ENCODE measurements at places on chromosomes 6 and 20.

- DNase-seq = no peak
Observed at GRCh38 chr6:15475872-15476271, 187.0 kb downstream of the DTNBP1 start.

DNA sequence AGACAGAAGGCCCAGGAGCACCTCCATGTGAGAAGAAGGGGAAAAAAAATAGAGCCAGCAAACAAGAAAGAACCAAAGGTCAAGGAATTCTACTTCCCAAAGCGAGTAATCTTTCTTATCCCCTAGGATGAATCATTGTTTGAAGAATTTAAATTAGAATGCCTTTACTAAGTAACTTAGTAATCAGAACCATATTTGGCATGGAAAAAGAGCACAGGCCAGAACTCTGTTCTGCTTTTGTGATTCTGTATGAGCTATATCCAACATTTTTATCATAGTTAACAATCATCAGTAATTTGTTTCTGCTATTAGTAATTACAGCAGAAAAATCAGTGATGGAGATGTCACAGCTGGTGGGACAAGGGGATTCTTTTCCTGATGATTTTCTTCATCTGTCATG, 228.8 kb upstream of the FAM83B start:
- DNase-seq = no peak

- no peak for DNase-seq
Observed at GRCh38 chr6:150075034-150075421, 6.1 kb upstream of the ULBP3 start.

- no peak for DNase-seq
Observed at GRCh38 chr6:166306378-166307081, 1.7 kb downstream of the PRR18 start.

- no peak for DNase-seq
Observed at GRCh38 chr20:24669701-24670100, 200.3 kb downstream of the SYNDIG1 start.

- DNase-seq = no peak
Observed at GRCh38 chr6:30317913-30318589, 8.7 kb upstream of the TRIM39 start.

DNA sequence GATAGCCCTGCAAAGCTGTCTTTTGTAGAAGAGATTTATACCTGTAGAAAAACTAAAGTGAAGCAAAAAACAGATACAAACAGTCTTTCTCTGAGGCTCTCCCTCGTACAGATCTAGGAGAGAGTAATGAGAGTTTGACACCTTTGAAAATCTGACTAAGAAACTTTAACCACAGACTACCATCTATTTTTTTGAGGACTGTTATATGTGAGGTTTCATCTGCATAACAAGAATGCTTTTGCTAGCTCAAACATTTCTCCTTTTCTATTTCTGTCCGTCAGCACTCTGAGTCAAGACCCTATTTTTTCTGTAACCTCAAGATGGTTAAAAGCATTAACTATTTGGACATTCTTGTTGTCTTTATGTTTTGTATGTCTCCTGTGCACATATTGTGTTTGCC, 193.0 kb downstream of the BTBD3 start:
- DNase-seq = no peak

DNA sequence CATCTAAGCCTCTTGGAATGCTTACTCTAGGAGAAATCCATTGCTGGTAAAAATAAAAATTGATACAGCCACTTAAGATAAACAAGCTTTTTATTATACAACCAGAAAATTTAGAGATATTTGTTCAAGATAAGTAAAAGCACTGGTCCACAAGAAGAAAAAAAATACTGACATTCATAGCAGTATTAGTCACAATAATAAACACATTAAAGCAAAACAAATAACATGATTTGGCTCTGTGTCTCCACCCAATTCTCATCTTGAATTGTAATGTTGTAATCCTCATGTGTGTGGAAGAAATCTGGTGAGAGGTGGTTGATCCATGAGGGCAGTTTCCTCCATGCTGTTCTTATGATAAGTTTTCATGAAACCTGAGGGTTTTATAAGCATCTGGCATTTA, 1093.5 kb upstream of the ADGRB3 start:
- no peak for DNase-seq

DNA sequence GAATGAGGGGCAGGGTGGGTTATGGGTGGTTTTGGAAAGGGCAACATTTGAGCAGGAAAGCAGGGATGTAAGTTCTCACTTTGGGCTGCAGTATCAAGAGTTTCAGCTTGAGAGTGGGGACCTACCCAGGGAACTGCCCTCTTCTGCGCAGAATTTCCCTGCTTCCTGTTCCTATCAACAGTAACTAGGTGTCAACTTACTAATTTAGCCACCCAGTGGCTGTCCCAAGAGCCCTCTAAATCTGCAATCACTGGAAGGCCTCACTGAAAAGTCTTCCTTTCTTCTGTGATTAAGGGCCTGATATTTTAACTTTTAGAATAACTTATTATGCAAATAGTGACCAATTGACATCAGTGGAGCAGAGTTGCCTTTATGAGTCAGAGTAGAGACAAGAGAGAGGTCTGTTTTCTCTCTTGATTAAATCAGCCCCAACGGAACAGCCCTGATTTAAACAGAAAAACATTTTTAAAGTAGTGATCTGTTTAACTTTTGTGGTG, 118.2 kb upstream of the RIPOR2 start:
- no peak for DNase-seq

- no peak for DNase-seq
Observed at GRCh38 chr20:33312583-33312982, 29.6 kb downstream of the BPIFB1 start.

DNA sequence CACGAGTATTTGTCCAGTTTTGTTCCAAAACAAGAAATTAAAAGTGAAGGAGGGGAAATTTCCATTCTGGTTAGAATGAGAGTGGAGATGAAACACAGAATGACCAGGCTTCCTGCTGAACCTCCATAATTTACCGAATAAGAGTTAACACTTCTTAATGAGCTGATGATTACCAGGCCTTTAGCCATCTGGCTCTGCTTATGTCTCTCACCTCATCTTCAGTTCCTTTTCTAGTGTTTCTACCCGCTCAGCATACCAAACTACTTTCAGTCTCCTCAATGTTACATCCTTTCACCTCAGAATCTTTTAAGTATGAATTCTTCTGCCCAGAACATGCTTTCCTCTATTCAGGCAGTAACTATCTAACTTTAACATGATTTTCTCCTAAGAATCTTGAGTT, 209.0 kb upstream of the RSPO3 start:
- no peak for DNase-seq

DNA sequence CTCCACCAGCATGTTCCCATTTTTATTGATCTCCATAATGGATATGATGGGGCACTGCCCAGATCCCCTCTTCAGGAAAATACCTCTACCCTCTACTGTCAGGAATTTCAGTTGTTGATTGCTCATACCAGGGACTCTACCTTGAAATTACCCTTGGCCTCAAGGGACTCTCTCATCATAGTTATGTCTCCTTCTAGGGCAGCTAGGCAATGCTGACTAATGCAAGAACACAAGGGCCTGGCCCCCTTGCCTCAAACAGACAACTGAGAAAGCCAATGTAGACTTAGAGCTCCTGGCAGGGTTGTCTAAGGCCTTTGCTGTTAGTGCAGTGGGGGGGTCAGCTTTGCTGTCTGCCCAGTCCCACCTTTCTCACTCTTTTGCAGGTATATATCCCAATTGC, 493.1 kb downstream of the BTBD3 start:
- DNase-seq = no peak

- no peak for DNase-seq
Observed at GRCh38 chr6:1651362-1651761, 41.6 kb downstream of the FOXC1 start.

GRCh38 chr20:34017610-34018009, 23.9 kb downstream of the RALY start:
- DNase-seq = no peak

DNA sequence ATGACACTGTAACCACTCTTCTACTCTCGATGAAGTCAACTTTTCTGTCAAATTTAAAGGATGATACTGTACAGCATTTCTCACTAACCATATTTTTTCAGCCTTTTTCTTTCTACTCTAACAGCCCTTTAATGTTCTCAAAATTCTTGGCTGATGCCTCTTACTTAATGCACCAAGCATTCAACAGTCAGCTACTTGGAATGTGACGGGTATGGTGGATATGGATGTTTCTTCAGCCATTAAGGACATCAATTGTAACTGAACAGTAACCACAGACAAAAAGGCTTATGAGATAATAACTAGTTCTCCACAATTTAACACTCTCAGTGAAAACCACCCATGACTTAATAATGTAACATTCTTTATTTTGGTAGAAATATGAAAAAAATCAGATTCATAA, 467.2 kb upstream of the ZNF337 start:
- no peak for DNase-seq

GRCh38 chr6:25768566-25768965, 14.0 kb downstream of the SLC17A4 start:
- no peak for DNase-seq

GRCh38 chr6:144519426-144519825, 234.3 kb downstream of the UTRN start:
- no peak for DNase-seq

DNA sequence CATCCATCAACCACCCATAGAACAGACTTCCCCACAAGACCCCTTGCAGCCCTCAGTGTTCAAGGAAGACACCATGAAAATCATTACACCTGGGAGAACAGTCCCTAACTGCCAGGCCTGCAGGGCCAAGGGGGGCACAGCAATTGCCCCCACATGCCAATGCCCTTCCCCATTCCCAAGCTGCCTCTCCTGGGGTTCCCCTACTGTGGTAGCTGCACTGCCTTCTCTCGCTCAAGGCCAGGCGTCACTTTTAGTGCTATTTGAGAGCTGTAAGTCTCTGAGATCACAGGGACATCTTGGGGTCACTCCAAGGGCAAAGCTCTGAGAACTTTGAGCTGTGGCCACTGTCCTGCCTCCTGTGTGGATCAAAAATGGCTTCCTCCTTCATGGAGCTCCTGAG, 6.0 kb upstream of the ACSS1 start:
- no peak for DNase-seq

DNA sequence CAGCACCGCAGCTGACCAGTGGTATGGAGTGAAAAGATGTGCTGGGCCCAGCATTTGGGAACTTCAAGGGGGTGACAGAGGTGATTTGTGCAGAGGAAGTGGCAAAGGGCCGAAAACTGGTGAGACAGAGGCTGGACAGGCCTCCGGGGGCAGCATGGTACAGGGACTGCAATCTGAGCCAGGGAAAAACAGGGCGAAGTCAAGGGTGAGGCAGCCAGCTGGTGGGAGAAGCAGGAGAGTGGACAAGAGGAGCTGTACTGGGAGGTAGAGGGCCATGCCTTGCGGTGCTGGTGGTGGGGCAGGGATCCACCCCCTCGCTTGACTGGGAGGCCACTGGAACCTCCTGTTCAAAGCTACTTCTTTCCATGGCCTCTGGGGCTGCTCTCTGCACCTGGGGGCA, 7.3 kb upstream of the GFRA4 start:
- no peak for DNase-seq

DNA sequence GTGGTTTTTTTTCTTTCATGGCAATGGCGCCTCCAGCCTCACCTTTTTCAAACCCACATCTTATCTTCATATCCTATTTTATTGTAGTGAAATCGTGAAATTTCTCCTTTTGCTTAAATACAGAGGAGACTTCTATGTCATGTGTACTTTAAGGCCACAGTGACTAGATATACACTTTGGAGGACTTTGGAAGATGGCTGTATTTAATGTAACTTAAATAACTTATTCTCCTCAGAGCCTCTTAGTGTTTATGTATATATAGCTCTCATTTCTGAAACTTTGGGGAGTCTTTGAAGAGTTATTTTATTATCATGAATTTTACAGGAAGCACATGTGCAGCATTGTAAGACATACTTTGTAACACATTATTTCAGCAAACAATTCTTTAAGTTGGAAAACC, 968 bp downstream of the LAMA2 start:
- no peak for DNase-seq

- DNase-seq = no peak
Observed at GRCh38 chr6:1765160-1765903, 155.6 kb downstream of the FOXC1 start.

DNA sequence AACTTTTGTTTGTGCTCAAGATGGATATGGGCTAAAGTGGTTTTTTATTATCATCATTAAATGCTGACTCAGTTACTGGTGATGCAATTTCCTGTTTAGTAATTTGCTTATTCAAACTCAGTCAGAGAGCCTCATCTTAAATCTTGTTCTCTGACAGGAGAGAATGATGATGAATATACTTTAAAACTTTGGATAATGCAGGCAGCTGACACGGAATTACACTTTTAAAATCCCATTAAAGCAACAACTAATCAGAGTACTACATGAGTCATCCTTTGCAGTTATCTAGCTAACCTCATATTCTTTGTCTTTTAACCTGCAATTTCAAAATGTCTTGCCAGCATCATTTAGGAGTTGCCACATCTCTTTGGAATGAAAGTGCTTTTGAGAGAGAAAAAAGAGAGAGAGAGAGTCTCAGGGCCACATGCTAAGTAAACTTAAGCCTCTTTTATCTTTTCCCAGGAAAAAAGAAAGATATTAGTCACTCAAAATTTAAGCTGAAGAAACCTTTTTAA, 9.2 kb upstream of the C6orf141 start:
- no peak for DNase-seq

- DNase-seq = no peak
Observed at GRCh38 chr6:111716325-111716724, 110.6 kb upstream of the TRAF3IP2 start.

Measured in T-helper 17 cell (primary cell).